ENCODE measurements at places on chromosomes 1 and 21.

GRCh38 chr1:153536671-153537375 lies 1.0 kb upstream of the S100A6 start:
- DNase-seq = no peak

GRCh38 chr1:56457756-56458375 lies 121.5 kb downstream of the PLPP3 start:
- DNase-seq = no peak

DNA sequence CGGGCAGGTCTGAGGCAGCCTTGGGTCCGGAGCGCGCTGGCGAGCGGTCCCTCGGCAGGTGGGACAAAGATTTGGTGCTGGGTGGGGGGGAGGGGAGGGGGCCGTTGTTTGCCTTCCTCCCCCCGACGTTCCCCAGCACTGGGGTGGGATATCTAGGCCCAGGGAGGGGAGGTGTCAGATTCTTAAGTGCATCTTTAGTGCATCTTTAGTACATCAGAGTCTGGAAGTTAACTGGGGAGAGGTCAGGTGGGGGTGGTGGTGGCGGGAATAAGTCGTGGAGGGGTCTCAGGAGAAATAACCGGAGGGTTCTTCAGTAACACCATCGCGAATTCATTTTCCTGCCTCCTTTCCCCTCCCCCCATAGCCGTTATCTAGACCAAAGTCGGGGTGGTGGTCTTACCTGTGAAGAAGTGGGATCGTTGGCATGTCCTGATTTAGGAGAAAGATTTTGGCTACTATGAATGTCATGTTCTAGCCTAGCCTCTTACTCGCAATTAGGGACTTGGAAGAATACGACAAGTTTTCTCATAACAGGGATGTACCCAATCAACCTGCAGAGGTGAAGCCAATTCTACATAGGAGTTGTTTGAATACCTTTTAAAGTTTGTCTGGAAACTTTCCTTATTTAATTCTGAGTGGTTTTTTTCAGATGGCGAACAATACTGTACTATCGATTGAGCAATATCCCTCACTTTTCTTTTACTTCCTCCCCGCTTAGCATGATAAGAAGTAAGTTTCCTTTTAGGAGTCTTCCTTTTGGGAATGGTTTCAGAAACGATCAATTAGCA lies 886 bp downstream of the ZMYM4 start:
- no peak for DNase-seq

DNA sequence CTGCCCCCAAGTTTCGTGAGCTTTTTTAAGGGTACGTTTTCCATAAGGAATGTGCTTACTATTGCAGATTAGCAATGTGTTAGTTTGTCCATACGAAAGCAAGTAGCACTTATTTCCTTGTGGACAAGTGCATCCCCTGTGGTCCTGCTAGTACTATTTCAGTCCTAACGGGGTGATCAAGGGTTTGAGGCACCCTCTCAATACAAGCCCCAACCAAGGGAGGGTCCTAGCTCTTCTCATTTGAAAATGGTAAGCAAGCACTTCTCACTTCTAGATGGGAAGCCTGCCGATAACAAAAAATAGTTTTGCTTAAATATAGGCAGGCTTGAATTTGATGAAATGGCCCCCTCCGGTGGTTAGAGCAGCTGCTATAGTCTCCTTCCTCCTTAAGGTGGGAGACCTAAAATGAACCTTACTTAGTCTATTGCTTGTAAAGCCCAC lies 64.0 kb upstream of the HMCN1 start:
- peak; percentile 57 for DNase-seq

DNA sequence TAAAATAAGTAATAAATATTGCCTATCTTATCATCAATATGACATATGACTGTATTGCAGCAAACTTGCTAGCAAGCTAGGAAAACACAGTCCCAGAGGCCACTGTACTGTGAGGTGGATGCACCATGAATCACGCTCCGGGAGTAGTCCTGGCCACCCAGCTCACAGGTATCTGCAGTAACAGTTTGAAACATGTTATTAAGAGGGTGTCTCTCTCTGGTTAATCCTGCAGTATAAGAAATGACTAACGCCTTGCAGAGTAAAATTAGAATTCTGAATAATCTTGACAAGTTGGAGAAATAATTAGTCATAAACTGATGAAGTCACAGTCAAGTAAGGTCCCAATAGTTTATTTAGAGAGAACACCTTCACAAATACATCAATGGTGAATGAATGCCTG lies 34.0 kb upstream of the DPT start:
- no peak for DNase-seq
